ENCODE measurements at places on chromosomes 12 and 14.
A peak's percentile ranks its signal among the peaks of the same experiment; 100 is the strongest.

DNA sequence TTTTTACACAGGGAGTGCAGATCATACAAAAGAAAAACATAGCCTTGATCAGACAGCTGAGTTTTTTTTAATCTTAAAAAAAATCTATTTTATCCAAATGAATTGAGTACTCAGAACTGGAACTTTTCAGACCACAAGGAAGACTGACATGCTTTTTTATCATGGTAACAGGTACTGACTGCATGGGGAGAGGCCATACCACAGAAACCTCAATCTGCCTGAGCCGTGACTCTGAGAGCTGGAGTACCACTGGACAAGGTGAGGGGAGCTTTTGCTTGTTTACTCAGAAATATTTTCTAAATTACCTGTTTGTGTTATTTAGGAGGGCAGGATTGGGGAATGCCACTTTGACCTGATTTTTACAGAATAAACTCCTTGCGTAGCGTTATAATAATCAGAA lies 143.9 kb downstream of the ALX1 start:
- no peak for DNase-seq

- DNase-seq = no peak
Measured at GRCh38 chr14:102727336-102728095, 49.7 kb upstream of the TRAF3 start.

- DNase-seq = peak; percentile 73
Measured at GRCh38 chr14:56333359-56334292, 215.4 kb downstream of the PELI2 start.

GRCh38 chr12:51886021-51886710 lies 1.7 kb upstream of the ANKRD33 start:
- no peak for DNase-seq

GRCh38 chr12:108969622-108970021 lies 51.2 kb downstream of the SVOP start:
- DNase-seq = no peak

- no peak for DNase-seq
Measured at GRCh38 chr12:69545081-69545480, 40.2 kb upstream of the CCT2 start.

GRCh38 chr14:74508844-74509428 lies 15.4 kb downstream of the ISCA2 start:
- DNase-seq = no peak

DNA sequence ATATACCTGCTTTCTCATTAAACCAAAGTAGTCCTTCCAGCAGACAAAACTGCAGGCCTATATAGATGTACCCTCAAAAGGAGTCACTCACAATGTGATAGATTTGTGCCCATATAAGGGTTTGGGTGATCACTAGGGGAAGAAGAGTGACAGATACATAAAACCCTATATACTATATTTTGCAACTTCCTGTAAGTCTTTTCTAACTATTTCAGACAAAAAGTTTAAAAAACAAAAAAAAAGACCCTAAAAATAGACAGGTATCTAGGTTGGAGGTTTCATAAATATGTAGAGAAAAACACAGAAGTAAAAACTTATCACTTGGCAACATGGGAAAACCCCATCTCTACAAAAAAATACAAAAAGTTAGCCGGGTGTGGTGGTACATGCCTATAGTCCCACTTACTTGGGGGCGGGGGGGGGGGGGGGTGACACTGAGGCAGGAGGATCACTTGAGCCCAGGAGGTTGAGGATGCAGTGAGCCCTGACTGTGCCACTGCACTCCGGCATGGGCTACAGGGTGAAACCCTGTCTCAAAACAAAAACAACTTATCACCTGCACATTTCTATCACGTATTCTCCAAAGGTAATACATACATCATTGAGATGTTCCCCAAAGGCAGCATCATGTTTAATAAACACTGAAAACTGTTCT lies 2.9 kb downstream of the VCPKMT start:
- no peak for DNase-seq

DNA sequence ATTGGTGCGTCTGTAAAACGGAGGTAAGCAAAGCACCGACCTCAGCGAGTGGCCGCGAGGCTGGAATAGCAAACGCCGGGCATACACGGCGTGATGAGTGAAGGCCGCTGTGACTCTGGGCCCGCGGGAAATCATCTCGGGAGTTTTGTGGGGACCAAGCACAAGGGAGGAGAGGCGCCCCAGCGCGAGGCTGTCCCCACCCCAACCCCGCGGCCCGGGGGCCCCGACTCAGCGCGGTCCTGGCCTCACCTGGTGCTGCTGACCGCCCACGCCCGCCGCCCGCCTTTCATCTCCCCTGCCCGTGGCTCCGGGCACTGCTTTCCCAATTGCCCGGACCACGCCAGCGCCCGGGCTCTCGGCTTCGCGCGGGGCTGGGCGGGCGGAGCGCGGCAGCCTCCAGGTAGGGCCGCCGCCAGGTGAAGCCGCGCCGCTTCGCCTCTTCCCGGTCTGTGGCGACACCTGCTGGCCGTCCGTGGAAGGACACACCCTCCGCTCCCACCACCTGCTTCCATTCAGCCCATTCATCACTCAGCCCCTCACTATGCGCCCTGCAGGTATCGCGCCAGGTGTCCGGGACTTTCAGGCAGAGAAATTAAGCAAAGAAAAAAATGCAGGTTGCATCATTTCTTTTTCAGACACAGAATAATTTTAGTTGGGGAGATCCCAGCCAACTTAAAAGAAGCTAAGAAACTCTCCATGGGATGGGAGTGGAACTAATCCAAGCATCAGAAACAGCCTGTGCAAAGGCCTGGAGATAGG lies 360.4 kb downstream of the MED13L start:
- DNase-seq = no peak

GRCh38 chr14:51410897-51411296 lies 170.8 kb downstream of the TMX1 start:
- DNase-seq = peak; percentile 26

- no peak for DNase-seq
Measured at GRCh38 chr12:52531566-52532300, 11.5 kb upstream of the KRT5 start.

- DNase-seq = peak; percentile 24
Measured at GRCh38 chr12:68317047-68317667, 15.0 kb downstream of the MDM1 start.
